ENCODE measurements at places on chromosomes 6 and 20. TPM values are rescaled to one million over a fixed set of nuclear protein-coding genes. Genes with fewer than 3 reads are reported as not detected.

DNA sequence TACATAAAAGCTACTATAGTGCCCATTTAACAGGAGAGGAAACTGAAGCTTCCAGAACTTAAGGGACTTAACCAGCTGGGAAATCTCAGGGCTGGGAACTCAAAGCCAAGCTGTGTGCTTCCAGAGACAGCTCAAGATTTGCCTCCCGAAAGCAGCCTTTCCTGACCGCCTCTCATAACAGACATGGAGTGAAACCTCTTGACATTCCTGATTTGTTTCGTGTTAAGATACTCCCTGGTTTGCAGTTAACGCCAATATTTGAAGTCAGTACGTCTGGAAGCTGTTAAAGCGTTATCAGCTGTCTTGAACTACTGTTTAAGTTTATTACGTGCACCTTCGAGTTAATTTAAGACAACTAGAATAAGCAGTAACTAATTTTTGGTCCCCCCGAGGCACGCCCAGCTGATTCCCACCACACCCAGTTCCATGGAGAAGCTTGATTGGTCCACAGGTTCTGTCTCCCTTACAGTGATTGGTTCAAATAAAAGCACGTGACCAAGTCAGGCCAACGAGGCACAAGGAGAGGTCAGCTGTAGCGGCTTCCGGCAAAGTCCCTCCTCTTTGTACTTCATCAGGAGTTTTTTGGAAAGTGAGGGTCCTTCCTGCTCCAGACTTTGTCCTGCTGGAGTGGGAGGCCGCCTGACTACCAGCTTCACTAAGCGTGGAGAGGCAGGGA, 8.9 kb upstream of the TCP11 start:
- DNase-seq: no peak

DNA sequence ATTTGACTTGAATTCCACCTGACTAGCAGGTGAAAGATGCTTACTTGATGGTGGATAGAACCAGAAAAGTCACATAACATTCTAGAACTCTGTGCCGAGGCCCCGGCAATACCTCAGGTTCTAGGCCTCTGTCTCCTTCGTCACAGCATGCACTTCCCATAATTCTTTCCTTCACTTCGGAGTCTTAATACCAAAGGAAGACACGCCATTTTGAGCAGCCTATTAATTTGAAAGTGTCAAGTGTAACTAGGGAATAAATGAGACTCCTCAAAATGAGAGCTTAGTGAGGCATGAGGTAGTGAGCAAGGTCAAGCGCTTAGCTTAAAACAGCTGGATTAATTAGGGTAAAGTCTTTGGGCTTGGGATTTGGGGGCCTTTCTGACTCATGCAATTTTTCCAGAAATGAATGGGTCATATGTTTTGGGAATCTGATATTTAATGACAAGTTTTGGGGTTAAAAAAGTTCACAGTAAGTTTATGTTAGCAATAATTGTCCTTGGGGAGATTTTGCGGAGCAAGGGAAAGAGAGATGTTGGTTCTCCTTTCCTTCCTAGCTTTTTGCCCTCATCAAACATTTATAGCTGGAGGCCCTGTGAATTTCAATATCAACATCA, 29.1 kb upstream of the SGK1 start:
- no peak for DNase-seq

GRCh38 chr6:10184371-10185227, 230.3 kb downstream of the TFAP2A start:
- no peak for DNase-seq

DNA sequence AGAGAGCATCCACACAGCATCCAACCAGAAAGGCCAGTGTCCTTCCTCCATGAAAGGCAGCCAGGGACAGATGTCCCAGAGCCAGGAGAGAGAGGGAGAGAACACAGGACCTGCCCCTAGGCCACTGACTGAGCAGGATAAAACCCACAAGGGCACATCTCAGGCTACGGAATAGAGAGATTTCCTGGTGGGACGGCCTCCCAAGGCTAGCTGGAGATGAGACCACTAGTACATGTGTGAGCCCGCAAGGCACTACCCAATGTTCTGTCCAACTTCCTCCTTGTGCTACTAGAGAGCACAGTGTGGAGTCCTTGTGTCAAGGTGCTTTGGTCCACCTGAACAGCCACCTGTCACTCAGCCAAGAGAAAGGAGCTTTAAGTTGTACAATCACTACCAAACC, 44.2 kb downstream of the PLCG1 start:
- DNase-seq: no peak

DNA sequence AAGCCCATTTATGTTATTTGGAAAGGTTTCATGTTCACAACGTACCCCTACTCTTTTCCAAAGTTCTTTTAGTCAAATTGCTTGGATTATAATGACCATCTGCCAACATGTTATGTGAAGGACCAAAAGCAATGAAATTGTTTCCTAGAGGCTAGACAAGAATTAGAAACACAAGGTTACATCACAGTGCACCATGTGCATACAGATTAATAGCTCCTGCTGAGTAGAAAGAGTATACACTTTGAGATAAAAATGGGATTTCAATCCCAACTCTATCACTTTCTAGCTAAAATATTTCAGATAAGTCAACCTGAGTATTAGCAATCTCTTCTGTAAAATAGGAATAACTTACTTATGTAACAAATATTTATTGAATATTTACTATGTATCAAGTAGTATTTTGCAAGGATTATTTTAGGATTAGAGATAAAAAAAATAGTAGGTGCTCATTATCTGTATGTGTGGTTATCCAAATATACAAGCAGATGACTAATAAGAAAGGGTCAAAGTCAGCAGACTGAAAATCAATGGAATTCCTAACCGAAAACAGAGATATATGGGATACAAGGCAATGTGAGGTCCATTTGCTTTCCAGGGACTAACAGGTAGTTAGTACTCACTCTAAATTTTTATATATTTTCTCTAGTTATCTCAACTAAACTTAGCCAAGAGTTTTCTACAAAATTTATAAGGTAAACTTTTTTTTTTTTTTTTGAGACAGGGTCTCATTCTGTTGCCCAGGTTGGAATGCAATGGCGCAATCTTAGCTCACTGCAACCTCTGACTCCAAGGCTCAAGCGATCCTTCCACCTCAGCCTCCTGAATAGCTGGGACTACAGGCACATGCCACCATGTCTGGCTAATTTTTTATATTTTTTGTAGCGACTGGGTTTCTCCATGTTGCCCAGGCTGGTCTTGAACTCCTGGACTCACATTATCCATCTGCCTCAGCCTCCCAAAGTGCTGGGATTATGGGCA, 127.7 kb downstream of the PDSS2 start:
- no peak for DNase-seq

MAS1 gene
- not detected for total RNA-seq

GPLD1 gene
- 0.74 TPM for total RNA-seq

GRCh38 chr20:15986690-15987089, 586.6 kb downstream of the KIF16B start:
- no peak for DNase-seq

DNA sequence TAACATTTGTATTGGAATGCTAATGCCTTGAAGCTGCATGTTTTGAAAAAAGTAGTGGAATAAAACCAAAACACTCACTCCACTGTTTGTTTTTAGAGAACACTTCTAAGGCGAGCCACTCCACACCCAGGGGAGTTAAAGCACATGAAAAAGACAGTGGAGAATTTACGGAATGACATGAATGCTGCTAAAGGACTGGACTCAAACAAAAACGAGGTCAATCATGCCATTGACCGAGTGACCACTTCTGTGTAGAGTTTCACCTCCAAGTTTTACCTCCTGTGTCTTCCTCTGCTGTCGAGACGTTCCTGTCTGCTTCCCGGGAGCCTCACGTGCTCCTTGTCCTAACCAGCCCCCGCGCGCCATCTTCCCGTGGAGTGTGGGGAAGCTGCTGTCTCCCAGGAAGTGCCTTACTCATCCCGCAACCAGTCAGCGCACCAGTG, 127.8 kb downstream of the LRRC1 start:
- no peak for DNase-seq

DNA sequence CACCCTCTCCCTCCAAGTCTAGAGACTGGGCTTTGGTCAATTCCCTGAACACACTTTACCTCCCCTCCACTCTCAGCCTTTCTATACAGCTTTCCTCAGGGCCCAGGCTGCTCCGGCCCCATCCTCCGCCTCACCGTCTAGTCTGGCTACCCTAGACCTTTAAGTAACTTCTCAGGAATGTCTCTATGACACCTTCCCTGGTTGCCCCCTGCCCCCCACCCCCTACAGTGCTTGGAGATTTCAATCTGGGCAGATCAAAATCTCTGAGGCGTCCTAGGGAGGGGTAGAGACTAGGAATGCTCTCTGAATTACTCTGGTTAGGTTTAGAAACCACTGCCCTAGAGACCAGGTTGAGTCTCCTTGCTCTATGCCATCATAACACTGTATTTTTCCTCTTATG, 6.1 kb downstream of the UBE2J1 start:
- DNase-seq: no peak

GRCh38 chr20:53492212-53492611, 101.4 kb downstream of the ZNF217 start:
- no peak for DNase-seq

CRISP2 gene
- total RNA-seq: not detected

DNA sequence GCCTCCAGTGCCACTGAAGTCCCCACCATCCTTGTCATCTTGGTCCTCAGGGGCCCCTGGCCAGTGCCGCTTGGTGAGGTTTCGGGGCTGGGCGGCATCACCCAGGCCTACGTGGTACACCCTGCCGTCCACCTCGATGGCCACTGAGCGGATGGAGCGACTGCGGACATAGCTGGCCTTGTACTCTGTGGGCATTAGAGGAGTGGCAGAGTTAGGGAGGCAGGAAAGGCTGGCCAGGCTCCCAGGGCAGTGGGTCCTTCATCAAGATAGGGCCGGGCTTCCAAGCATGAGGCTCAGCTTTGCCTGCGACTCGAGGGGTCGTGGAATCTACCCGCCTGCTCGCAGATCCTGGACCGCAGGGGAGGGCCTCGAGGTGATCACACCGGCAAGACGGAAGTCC, 119.0 kb downstream of the SULF2 start:
- DNase-seq: no peak

ERVFRD-1 gene
- total RNA-seq: not detected

All from activated naive CD4-positive, alpha-beta T cell treated with anti-CD3 and anti-CD28 coated beads for 36 hours (primary cell).